ENCODE measurements at places on chromosomes 11 and 22.

- DNase-seq, result no peak
Observed at GRCh38 chr11:67261640-67261945, 4.7 kb upstream of the GRK2 start.

DNA sequence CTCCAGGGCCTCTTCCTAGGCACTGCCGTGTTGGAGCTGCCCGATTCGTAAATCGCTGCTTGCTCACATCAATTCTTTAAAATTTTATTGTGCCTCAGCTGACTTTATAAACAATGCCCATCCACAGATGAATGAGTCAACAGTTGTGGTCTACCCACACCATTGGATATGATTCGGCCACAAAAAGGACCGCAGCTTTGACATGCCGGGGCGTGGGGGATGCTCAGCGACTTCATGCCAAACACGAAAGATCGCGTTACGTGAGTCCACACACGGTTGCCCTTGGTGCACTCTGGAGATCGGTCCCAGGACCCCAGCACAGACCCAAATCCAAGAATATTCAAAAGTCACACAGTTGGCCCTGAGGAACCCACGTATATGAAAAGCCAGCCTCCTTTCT, 195.7 kb downstream of the CTTN start:
- no peak for DNase-seq

DNA sequence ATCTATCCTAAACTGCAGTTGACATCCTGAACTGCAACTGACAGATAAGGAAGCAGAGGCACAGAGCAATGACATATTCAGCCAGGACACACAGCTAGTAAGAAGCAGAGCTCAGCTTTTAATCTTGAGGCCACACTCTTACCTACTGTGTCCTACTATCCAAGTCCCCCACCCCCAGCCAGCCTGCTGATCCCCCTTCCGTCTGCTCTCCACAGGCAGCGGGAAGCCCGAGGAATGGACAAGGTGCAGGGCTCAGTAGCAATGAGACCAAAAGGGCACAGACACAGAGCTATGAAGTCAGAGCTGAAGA, 4.3 kb downstream of the POLR3H start:
- DNase-seq, result no peak

DNA sequence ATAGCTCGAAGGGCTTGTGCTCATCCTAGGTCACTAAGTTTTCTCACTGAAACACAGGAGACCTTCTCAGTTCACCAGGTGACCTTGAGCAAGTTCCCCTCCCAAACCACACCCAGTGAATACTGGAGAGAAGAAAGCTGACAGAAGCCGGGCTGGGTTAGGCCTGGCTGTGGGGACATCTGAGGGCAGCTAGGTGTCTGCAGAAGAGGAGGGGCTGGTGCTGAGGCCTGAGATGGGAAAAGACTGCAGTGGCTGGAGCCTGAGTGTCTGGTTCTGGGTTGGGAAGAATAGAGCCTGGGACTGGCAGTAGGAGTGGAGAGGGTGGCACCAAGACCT, 602 bp upstream of the INPP5J start:
- DNase-seq, result no peak

- no peak for DNase-seq
Observed at GRCh38 chr11:63933459-63933858, 5.3 kb upstream of the NAA40 start.

- no peak for DNase-seq
Observed at GRCh38 chr22:45112136-45112879, 51.4 kb upstream of the NUP50 start.

- no peak for DNase-seq
Observed at GRCh38 chr11:19929655-19930054, 217.0 kb downstream of the NAV2 start.

DNA sequence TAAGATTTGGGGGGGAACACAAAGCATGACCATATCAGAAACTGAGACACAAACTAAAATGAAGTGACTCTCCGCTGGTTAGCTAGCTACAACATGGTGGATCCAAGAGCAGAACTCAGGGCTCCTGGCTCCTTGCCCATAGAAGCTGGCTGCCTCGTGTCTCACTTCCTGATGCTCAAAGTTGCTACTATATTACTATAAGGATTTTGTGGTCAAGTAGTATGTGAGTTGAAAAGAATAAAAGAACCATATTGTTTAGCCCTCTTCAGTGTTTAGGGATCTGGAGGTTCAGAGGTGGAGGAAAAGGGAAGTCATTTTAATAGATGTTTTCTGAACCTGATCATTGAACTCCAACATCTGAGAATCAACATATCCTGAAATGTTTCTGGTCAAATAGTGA, 16.9 kb upstream of the SIK2 start:
- no peak for DNase-seq

GRCh38 chr11:110349138-110349996, 53.0 kb upstream of the RDX start:
- DNase-seq, result peak; percentile 18

- no peak for DNase-seq
Observed at GRCh38 chr11:79481795-79482194, 41.0 kb upstream of the TENM4 start.

GRCh38 chr11:120666121-120666639, 154.6 kb downstream of the GRIK4 start:
- DNase-seq, result no peak

- no peak for DNase-seq
Observed at GRCh38 chr11:99489581-99489980, 468.8 kb downstream of the CNTN5 start.

- DNase-seq, result peak; percentile 62
Observed at GRCh38 chr11:61071208-61071681, 31.0 kb upstream of the CD5 start.

GRCh38 chr11:76310832-76311595, 69.9 kb downstream of the THAP12 start:
- DNase-seq, result no peak

DNA sequence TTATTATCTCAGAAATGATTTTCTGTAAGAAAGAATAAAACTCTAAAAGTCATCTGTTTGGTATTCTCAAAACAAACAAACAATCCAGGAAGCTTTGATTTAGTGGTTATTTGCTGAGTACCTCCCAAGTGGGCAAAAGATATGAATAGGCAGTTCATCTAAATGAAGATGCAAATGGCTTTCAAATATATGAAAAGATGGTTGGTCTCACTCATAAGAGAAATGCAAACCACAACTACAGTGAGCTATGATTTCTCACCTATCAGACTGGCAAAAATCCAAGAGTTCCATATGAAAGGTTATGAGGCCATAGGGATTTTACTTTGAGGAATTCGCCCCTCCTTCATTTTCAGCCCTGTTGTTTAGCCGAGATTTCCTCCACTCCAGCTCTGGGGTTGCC, 11.3 kb upstream of the P2RY2 start:
- DNase-seq, result no peak

- DNase-seq, result peak; percentile 75
Observed at GRCh38 chr11:118488480-118489109, 38.7 kb upstream of the TTC36 start.

DNA sequence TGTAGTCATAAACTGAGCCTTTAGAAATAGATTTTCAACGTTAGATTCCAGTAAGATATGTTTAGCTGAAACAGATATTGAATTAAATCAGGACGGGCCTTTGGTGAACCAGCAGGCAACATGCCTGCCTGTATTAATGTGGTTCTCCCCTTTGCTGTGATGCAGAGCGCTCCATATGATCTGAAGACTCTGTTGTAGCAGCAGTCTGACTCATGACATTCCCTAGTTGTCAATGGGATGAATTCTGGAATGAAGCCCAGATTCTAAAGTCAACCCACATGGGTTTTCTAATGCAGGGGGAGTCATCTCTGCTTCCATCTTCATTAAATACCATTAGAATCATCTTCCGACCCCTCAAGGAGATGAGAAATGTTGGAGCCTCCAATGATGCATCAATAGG, 864.5 kb downstream of the NTM start:
- no peak for DNase-seq

GRCh38 chr11:128735935-128736605, 42.2 kb downstream of the FLI1 start:
- no peak for DNase-seq

DNA sequence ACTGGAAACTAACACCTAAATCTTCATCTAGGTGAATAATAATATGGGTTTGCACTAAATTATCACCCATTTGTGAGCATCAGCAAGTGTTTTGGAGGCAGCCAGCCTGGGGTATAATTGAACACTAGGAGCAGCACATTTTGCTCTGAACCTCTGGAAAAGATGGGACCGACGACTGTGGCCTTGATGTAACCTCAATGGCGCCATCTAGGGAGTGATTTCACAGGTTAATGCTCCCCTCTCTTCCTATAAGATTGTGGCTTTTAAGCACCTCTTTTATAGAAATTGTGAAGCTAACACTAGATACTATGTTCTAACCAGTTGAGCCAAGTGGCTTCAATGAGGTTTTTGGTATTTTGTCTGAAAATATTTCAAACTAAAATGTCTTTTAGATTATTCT, 203.7 kb downstream of the NELL1 start:
- no peak for DNase-seq

DNA sequence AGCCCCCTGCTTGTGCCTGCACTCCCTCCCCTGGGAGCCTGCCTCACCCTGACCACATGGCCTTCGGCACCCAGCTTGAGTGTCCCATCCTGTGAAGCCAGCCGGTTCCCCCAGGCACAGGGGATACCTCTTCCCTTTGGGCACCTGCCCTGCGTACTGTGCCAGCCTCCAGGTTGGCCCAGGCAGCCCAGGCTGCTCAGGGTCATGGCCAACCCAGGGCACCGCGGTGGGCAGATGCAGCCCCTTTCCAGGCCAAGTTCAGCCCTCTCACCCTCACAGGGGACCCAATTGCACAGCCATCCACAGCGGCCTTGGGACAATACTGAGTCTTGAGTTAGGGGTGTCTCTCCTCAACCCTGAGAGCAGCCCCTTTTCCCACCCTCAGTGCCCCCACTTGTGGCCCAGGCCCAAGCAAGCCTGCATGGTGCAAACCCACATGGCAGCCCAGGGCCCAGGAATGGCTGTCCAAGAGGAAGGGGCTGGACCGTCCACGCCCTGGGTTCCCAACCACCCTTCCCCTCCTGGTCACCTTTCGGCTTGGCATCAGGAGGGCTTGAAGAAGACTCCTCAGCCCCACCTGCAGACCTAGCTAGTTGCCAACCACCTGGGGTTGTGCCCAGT, 87.7 kb downstream of the CDKN1C start:
- DNase-seq, result peak; percentile 13

DNA sequence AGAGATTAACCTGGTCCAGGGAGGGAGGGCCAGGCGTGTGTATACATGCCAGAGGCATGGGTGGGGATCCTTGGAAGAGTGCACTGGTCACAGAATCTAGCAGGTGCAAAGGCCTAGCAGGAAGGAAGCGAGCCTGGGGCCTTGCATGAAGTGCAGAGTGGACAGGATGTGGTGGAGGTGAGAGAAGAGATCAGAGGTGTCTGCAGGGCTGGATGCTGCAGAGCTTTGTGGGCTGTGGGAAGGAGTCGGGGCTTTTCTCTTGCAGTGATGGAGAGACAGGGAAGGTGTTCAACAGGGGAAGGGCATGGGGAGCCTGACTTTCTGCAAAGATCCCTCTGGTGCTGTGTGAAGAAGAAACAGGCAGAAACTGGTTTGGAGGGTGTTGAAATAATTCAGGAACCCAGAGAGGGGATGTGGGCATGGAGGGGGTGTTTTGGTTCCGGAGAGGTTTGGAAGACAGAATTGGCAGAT, 2.5 kb upstream of the TPST2 start:
- DNase-seq, result peak; percentile 38

- no peak for DNase-seq
Observed at GRCh38 chr11:95922099-95922498, 1.8 kb downstream of the MTMR2 start.

GRCh38 chr11:122758339-122758738, 80.0 kb upstream of the CRTAM start:
- DNase-seq, result no peak

- DNase-seq, result peak; percentile 70
Observed at GRCh38 chr11:8225589-8226036, 38.1 kb downstream of the LMO1 start.

- DNase-seq, result no peak
Observed at GRCh38 chr11:48244804-48245203, at the start of gene OR4X2. Gene OR4X2 (plus strand): TSS chr11:48245104. CDS start chr11:48245104, 0 bp downstream.

- DNase-seq, result no peak
Observed at GRCh38 chr11:82546661-82547557, 186.8 kb downstream of the FAM181B start.

- peak; percentile 99 for DNase-seq
Observed at GRCh38 chr22:36387959-36388726, at the start of gene MYH9. Gene MYH9 (minus strand): TSS chr22:36387967. CDS start chr22:36349236, 38,731 bp downstream.

DNA sequence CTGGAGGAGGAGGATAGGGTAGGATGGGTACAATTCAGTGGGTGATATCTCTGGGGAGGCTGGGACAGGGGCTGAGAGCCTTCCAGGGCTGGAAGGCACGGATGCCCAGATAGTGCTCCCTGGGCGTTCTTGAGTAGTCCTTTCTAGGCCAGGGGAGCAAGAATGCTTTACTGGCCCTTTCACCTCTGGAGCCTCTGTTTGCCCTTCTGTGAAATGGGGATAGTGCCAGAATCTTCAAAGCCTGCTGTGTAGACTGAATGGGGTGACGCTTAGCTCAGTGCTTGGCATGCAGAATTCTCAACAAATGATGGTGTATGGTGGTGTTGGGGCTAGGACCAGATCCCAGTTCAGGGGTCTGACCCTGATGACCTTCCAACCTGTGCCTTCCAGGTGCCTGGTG, 7.7 kb downstream of the MTFP1 start:
- DNase-seq, result no peak

GRCh38 chr22:41074061-41074460, 18.3 kb upstream of the EP300 start:
- no peak for DNase-seq

DNA sequence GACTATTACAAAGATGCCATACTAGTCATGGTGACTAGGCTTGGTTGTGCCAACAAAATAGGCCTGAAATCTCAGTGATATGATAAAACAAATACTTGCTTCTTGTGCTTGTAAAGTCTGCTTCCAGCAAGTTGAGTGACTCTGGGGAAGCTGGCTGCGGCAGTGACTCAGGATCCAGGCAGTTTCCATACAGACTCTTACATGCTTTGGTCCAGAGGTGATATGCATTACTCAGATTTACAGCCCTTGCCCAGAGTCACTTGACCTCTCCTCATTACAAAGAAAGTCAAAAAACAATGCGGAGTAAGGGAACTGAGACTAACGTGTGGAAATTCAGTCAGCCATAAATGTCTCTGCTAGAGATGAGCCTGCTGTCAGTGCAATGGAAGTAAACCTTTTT, 387.5 kb downstream of the KCNA4 start:
- no peak for DNase-seq

GRCh38 chr11:45361551-45361950, 75.4 kb upstream of the SYT13 start:
- no peak for DNase-seq

- no peak for DNase-seq
Observed at GRCh38 chr11:126105748-126106080, 43.0 kb upstream of the CDON start.

DNA sequence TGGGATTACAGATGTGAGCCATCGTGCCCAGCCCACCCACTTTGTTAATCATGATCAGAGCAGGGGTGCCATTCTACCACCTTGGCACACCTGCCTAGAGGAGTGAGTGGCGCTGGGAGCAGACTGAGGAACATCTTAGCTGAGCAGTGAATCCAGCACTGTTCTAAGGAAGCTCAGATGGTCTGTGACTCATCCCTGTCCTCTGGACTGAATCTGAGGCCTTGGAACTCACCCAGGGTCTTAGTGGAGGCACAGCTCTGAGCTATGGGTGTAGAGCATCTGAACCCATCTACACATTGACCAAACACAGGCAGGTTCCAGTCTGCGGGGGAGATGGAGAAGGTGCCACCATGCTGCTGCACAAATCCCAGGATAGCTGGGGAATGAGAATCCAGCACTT, 14.9 kb downstream of the PGAP2 start:
- no peak for DNase-seq

- DNase-seq, result no peak
Observed at GRCh38 chr11:21426931-21427330, 757.5 kb downstream of the NELL1 start.
